ENCODE measurements at places on chromosomes 2 and 18.

DNA sequence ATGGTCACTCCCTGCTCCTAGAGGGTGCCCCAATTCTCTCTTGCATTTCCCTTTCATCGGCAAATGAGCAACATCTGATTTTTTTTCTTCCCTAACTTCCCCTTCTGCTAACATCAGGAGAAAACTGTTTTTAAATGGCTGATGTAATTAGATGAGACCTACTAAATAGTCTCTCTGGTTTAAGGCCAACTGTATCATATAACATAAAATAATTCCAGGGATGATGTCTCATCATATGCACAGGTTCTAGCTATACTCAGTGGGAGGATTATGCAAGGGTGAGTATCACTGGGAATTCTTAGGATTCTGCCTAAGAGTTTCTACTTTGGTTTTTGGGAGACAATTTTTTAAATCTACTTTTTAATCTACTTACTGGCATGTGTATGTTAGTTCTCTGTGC, 193.4 kb downstream of the PARD3B start:
- DNase-seq = no peak

DNA sequence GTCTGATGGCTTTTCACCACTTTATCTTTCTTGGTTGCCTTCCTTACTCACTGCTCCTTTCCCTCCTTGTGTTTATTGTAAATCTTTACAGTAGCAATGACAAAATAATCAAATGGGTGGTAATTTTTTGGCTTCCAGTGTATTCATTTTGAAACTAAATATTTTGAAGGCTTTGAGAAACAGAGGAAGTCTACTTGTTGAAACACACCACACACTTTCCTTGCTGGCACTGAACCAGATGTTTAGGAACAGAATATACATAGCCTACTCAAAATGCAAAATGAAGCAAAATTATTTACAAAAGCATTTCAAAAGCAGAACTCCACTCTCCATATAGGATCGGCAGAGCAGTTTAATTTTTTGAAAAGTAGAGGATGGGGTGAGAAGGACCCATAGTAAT, 189.8 kb downstream of the LTBP1 start:
- DNase-seq = no peak

GRCh38 chr18:59033359-59033758, 106.3 kb upstream of the SEC11C start:
- DNase-seq = no peak

DNA sequence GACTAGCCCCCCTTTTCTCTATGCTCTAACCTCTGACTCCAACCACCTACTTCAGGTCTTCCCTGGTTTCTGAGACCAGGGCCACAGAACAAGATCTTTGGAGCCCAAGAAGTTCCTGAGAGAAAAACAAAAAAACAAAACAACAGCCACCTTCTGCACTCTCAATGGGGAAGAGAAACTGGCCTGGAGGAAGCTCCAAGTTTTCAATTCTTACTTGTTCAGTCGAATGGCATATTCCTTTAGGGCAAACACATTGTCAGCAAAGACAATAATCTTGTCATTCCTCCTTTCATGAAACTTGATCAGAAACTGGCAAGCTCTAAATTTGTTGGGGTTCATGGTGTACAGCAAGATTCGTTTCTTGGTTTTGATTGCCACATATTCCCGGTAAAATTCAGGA, 15.0 kb downstream of the ERCC3 start:
- DNase-seq = no peak

Data from activated CD4-positive, alpha-beta T cell treated with anti-CD3 and anti-CD28 coated beads for 1 hour (primary cell).